ENCODE measurements at places on chromosomes 2 and 18.

DNA sequence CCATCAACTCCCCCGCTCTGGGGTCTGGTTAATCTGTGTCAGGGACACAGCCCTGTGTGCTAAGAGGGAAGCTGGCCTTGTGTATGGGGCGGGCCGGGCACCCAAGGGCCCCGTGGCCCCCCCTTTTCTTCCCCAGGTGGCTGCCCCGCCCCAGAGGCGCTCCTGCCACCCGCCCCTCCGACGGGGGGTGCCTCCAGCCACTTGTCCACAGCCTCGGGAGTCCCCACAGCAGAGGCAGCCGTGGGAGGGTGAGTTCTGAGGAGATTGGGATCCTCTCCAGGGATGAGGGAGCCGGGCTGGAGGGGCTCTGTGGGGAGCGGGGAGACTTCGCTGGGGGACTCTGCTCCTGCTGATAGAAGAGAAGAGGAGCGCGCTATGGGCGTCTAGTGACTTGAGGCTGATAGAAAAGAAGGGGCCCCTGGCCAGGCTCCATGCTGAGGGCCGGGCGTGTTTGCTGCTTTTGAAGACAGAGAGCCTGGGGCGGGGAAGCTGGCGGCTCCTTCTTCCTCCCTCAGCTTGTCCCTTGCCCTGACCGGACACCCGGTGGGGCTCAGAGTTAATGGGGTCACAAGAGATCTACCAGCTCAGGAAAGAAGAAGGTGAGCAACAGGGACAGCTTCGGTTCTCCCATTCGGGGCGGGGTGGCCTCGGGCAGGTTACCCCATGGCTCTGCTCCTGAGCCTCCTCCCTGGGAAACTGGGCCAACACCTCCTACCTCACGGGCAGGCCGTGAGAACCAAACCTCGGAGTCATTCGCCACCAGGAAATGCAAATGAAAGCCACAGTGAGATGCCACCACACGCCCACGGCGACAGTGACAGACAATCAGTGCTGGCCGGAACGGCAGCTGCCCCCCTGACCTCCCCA, 89.4 kb upstream of the TAF1B start:
- DNase-seq: no peak

GRCh38 chr2:238117199-238118154, 17.3 kb downstream of the ESPNL start:
- no peak for DNase-seq

GRCh38 chr2:237766340-237766739, 32.2 kb upstream of the RBM44 start:
- DNase-seq: no peak

DNA sequence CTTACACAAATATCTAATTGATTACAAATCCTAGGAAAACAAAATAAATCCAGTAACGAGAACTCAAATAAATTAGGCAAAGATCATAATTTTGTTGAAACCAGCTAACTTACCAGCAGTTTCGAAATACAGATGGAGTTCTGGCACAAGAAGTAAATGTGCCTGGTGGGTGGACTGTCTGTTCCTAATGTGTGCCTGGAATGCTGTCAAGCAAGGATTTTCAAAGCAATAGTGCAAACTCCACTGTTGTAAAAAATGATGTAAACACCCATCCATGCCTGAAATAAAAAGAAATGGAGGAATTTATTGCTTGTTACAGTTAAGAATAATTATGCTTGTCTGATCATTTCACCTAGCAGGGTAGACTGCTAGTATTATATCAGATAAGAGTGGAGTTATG, 423.9 kb upstream of the MAP2 start:
- no peak for DNase-seq

- DNase-seq: no peak
These were observed 55.8 kb downstream of the GDF7 start for GRCh38 chr2:20722592-20723240.

- no peak for DNase-seq
These were observed 78.2 kb downstream of the ARHGAP28 start for GRCh38 chr18:6807515-6808257.

- DNase-seq: no peak
These were observed at the start of gene FHOD3 for GRCh38 chr18:36297417-36298125. Gene FHOD3 (plus strand): TSS chr18:36297713. CDS start chr18:36297836, 123 bp downstream.

DNA sequence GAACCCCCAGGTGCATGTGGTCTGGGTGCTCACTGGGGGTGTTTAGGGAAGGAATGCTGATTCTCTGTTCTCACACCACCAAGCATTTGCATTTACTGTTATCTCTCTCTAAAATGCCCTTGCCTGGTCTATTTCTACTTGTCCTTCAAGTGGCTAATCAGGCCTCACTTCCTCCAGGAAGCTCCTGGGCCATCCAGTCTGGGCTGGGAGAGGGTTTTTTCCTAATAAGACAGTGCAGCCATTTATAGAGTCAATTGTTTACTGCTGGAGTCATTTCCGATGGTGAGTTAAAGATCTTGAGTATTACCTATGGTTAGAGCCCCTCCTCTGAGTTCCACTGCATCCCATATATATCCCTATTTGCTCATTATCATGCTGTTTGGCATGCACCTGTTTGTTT, 25.2 kb upstream of the ITGA6 start:
- DNase-seq: no peak

DNA sequence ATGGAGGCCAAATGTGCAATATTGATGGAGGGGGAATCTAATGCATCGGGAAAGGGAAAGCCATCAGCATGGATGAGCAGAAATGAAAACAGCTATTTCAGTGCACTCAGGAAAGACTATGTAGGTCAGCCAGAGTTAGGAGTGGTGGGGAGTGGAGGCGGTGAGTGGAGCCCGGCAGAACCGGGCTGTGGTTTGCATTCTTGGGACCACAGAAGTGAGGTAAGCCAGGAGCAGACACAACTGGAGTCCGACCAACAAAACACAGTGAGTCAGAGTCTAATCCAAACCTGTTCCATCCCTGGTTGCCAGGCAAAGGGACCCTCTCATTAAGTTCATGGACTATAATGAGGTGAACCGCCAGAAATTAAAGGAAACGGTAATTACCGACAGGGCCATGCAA, 61.1 kb upstream of the RAB12 start:
- no peak for DNase-seq

- no peak for DNase-seq
These were observed 472.6 kb upstream of the CELF4 start for GRCh38 chr18:38038242-38038641.

DNA sequence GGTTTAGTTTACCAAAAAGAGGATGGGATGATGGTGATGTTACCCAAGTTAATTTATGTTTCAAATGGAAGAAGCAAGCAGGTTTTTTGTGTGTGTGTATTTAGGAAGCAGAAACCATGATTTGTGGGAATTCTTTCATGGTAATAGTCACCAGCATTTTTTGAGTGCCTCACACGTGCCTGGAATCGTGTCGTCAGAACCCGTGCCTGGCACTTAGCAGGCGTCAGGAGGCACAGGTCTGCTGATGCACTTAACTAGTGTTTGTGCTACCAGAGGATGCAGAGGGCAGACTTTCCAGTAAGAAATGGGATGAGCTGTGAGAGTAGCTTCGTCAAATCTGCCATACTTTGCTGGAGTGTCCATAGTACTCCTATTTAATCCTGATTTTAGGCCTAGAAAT, 41.1 kb downstream of the LYPD6 start:
- no peak for DNase-seq

DNA sequence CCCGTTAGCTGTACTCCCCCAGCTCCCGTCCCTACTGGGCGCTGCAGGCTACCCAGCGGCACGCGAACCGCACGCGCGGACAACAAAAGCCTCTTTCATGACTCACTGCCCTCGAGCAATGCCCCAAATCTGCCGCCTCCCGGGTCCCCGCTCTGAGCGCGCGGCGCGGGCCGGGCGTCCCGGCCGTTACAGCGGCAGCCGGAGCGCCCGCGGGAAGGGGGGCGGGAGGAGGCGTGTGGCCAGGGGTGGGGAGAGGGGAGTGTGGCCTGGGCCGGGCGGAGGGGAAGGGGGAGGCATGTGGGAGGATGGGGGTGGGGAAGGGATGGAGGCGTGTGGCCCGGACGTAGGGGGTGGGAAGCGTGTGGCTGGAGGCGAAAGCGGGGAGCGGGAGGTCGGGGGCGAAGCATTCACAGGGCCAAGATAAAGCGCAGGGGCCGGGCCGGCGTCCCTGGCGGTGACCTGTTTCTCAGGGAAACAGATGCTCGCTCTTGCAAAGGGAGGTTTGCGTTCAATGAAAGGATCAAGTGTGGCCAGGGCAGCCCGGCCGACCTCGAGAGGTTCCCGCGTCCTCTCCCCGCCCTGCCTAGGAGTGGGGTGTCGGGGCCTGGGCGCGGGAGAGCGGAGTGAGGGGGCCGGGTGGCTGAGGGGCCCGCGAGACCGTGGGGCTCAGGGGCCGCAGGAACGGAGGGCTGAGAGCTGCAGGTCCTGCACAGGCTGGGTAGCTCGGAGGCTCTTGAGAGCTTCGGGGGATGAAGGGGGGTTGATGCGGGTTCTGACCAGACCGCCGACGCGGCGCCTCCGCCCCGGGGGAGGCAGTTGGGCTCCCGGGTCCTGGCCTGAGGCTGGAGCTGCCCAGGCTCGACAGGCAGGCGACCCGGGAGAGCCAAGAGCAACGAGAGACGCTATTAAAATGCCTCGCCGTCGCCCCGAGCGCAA, 3.5 kb upstream of the NEUROD1 start:
- no peak for DNase-seq

Measured in stimulated activated CD8-positive, alpha-beta memory T cell treated with anti-CD3 and anti-CD28 coated beads, Interleukin-4, amount 100 ng/mL, for 1 hour (primary cell).